ENCODE measurements at places on chromosomes 2 and 18. TPM values are rescaled to one million over a fixed set of nuclear protein-coding genes. Genes with fewer than 3 reads are reported as not detected.

The NDC80 gene
- 0.34 TPM for total RNA-seq

DNA sequence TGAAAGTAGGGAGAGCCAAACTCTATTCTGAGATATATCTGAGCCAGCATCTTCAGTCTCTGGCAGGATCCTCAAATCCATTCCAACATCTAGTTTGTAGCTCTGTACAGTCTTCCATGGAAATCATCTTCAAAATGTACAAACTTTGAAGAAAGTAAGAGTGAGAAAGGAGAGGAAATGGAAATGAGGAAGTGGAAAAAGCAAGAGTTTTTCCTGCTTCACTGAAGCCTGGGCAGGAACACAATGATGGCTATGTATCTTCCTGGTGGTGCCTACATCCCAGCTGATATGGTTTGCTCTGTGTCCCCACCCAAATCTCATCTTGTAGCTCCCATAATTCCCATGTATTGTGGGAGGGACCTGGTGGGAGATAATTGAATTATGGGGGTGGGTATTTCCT, 4.1 kb upstream of the RPIA start:
- DNase-seq, result no peak

The CLASP1 gene
- total RNA-seq, result 20.3 TPM

The KCNG3 gene
- not detected for total RNA-seq

DNA sequence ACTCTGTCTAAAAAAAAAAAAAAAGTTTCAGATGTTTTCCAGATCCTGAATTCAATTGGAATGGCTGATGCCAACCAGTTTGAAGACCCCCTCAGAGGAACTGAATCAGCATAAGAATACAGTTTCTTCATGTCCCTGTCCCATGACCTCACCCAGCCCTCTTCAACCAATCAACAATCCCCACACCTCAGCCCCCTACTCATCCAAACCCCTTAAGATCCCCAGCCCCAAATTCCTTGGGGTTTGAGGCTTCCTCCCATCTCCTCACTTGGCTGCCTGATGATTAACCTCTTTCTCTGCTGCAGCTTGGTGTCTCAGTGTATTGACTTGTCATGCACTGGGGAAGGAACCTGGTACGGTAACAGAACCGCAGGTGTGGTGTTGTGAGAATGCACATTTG, 97.6 kb upstream of the CABLES1 start:
- no peak for DNase-seq

DNA sequence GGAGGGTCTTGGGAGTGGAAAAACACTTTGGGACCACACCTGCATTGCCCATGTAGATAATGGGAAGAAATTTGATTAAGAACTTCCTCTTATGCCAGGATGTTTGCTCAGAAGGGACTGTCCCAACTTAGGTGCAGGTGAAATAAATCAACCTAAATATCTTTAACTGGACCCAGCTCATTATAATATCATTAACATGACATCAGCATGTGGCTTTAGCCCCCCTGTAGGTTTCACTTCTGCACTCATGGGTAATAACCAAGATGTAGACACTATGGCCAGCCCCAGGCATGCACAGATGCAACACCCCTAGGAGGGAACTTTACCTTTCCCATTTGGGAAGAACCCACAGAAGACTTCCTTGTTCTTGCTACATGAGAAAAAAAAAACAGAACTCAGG, 227.4 kb upstream of the ZNF804A start:
- DNase-seq, result no peak

The PDK1 gene
- 5.0 TPM for total RNA-seq

GRCh38 chr2:221567809-221568208, 4.3 kb downstream of the EPHA4 start:
- no peak for DNase-seq

- no peak for DNase-seq
Observed at GRCh38 chr2:48369971-48370370, 160.0 kb upstream of the STON1 start.

- no peak for DNase-seq
Observed at GRCh38 chr2:69798909-69799526, 30.4 kb upstream of the GMCL1 start.

DNA sequence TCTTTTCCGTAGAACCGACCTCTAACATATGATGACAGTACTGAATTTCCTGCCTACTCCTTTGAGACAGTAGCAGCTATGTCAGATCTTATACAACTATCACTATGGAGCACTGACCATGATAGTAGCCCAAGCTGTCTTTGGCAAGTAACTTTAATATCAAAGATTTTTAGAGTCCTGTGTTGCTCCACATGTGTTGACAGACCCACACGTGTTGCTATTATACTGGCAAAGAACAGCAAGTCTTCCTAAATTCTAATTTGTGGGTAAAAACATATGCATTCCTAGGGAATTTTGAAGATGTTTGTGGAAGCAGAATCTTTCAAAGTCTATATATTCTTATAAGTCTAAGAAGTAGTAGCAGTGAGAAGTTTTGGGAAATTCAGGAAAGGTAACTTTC, 245.5 kb upstream of the HNMT start:
- no peak for DNase-seq

The PAIP2B gene
- 22.5 TPM for total RNA-seq

The C2orf80 gene
- total RNA-seq, result not detected

GRCh38 chr2:148957023-148957422, 81.5 kb upstream of the LYPD6B start:
- no peak for DNase-seq

The CHAC2 gene
- 4.3 TPM for total RNA-seq

The GAREM1 gene
- total RNA-seq, result 5.8 TPM

DNA sequence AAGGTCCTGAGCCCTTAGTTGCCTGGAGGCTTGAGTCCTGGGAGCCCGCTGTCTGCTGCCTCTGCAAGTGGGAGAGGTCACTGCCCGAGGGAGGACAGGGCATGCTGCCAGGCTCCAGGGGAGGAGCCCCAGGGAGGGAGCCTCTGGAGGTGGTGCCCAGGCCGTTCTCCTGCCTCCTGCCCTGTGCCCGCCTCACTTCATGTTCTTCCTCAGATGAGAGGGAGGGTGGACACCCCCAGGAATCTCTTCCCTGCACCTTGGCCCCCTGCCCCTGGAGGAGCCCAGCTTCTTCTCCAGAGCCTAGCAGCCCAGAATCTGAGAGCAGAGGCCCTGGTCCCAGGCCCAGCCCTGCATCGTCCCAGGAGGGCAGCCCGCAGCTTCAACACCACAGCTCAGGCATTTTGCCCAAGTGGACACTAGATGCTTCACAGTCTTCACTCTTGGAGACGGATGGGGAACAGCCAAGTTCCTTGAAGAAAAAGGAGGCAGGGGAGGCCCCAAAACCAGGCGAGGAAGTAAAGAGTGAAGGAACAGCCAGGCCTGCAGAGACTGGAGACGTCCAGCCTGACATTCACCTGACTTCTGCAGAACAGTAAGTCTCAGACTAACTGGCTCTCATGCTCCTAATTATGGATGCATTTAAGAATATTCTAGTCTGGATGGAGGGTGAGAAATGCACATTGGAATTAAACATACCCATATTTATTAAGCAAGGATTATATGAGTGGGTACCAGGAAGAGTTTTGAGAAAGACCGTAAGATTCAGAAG, 12.1 kb downstream of the PSD4 start:
- peak; percentile 91 for DNase-seq

- peak; percentile 49 for DNase-seq
Observed at GRCh38 chr2:218962859-218963492, 3.5 kb downstream of the CDK5R2 start.

The NGEF gene
- 20.4 TPM for total RNA-seq

GRCh38 chr2:73907840-73908452, 15.1 kb downstream of the ACTG2 start:
- DNase-seq, result no peak

DNA sequence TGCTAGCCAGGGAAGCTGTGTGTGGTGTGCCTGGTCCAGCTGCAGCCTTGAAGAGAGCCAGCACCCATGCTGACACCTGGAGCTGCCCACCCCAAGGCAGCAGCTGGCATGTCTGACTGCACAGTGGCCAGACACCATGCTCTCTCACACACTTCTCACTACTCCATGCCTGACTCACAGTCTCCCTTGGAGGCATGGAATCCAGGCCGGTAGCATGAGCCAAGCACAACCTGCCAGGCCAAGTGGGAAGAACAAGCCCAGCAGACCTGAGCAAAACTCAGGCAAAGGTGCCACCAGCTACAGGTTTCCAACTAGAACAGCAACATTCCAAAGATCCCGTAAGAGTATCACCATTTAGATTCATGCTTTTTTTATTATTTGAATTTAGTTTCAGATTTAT, 625.3 kb upstream of the LRRTM4 start:
- DNase-seq, result no peak

DNA sequence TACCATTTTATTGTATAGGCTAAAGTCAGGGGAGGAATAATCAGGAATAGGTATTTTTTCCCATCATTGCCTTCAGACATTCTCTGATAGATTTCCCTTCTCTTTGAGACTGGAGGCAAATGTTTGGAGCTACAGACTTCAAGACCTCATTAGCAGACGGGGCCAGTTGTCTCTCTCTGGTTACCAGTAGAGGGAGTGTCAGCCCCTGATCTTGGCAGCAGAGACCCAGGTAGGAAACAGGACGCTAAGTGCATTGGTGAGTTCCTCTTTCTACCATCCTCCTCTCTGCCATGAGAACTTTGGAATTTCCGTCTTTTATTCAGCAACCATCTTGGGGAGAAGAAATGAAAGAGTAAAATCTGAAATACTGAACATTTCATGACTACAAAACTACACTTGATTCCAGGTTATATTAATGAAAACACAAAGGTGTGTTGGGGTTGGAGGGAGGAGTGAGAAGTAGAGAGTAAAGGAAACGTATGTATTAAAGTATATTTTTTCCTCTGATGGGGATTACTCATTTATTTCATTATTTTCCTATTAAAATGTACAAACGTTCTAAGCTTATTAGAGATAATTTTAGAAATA, 186.2 kb upstream of the GCFC2 start:
- DNase-seq, result no peak

- no peak for DNase-seq
Observed at GRCh38 chr18:26710470-26711096, 154.9 kb downstream of the AQP4 start.

DNA sequence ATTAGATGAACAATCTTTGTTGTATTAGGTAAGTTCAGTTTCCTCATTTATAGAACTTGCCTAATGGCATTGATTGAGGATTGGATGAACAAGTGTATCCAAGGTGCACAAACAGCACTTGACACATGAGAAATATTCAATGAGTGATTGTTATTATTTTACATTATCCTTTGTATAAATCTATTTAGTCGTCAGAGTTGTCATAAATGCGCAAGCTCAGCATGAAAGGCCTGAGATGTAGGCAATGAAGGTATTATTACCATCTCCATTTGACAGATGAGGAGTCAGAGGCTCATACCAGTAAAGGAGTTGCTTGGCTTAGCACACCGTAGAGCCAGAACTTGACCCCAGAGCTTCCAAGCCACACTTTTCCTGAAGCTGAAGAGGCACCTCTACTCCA, 291.4 kb downstream of the C1D start:
- no peak for DNase-seq

DNA sequence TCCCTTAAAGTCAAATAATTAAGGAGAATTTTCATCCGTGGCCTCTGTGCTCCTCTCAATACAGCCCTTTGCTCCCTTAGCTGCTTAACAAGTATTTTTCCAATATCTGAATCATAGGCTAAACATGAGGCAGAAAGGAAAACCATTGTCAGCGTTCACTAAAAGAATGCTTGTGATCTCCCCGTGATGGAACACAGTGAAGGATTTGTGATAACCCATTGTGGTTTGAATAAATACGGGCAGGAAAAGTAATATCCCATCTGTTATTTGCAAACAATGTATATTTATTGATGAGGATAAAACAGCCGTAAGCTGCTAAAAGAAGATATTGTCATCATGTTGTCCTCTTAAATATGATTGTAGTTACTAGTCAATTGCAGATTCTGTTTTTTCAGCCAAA, 258.1 kb downstream of the NAPG start:
- DNase-seq, result no peak

- peak; percentile 36 for DNase-seq
Observed at GRCh38 chr2:239711911-239712570, 311.2 kb upstream of the HDAC4 start.

DNA sequence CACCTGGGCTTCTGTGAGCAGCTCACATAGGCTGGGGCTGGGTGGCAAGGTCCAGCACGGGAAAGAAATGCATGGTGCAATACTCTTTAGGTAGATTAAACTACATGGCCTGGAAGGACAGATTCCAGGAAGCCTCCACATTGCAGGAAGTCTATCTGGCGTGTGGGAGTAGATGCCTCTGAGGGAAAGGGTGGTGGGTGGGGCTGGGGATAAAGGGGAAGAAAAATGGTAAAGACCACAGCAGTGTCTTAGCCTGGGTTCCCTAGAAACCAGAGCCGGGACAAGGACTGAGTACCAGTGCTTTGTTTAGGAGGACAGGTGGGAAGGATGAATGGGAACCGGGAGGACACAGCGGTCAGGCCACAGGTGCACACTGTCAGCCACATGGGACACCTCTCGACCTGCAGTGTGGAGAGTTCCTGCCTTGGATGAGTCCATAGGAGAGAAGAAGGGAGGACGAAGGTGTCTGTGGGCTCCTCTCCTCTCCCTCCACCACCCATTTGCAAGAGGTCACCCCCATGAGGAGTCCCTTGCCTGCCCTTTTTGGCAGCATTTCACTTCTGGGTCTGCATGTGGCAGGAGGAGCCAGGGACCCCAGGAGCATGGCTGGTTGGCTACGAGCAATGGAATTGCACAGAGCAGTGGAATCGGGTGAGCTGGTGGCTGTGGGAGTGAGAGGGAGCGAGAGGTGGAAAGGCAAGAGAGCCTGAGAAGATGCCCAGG, 91.5 kb upstream of the HS6ST1 start:
- no peak for DNase-seq

The CELF4 gene
- not detected for total RNA-seq

The EVX2 gene
- not detected for total RNA-seq

The DSG3 gene
- not detected for total RNA-seq

DNA sequence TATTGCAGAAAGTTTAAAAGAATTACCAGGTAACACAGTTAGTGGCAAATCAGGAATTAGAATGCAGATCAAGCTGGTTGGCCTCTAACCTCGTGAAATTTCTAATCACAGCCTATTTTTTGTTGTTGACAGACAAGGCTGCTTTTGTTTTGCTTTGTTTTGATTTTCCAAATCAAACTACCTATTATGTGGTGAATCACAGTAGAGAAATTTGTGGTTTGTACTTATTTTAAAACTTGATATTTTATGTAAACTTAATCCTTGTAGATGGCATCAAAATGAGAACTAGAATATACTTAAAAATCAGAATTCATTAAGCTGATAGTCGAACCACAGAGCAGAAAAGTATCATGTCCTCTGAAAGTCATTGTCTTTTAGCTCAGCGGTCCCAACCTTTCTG, 258.1 kb downstream of the CTNNA2 start:
- no peak for DNase-seq

GRCh38 chr2:216492597-216493333, 5.9 kb upstream of the RPL37A start:
- no peak for DNase-seq

- DNase-seq, result no peak
Observed at GRCh38 chr18:54389143-54389505, 31.4 kb downstream of the C18orf54 start.

GRCh38 chr2:61938511-61938910, 33.0 kb downstream of the COMMD1 start:
- DNase-seq, result no peak

Data from right lobe of liver (tissue), 6 donors.